ENCODE measurements at places on chromosomes 3 and 15. TPM values are rescaled to one million over a fixed set of nuclear protein-coding genes. Genes with fewer than 3 reads are reported as not detected.

Gene TNFAIP8L3
- polyA plus RNA-seq, result not detected

Gene TNNC1
- polyA plus RNA-seq, result 5.4 TPM

DNA sequence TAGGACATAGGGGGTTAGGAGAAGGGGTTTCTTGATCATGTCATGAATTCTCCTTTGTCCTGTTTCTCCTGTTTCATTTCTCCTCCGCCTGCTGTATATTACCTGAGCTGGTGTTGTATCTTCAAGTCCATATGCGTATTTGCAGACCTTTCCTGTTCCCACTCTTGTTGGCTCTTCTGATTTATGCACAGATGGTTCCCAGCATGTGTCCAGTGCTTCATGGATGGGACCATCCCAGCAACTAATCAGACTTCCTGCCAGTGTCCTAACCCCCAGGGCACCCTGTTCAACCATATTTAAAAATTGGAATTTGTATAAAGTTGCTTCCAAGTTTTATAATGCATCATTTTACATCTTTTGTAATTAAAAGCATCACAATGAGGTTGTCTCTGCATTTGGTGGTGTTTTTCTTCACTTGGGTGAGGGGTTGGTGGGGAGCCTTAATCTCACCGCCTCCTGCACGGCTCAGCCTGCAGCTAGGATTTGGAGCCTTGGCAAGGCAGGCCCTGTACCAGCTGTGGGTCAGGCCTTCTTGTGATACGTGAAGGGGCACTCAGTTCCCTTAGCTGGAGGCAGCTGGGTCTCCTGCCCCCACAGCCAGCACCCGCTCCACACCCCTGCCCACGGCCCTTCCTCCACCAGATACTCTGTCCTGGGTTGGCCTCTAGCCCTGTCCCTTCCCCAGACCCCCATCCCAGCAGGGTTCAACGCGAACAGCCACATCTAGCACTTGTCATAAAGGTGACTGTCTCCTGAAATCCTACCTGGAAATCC is 72.0 kb upstream of the BLM start:
- H3K27ac ChIP-seq, result no peak overlapping the region
- H3K36me3 ChIP-seq, result peaks cover 34% of the 10 kb centered on the region
- no peak for DNase-seq
- H3K27me3 ChIP-seq, result no peaks in the 10 kb centered on the region
- H3K4me3 ChIP-seq, result no peak overlapping the region
- H3K4me1 ChIP-seq, result peaks cover 8% of the 10 kb centered on the region

GRCh38 chr3:138329127-138329983 is at the start of gene NME9:
TSS of gene NME9 (minus strand) at chr3:138329851. CDS start at chr3:138329335, 516 bp downstream.
- no peak within 1 kb of the TSS for H3K27ac ChIP-seq
- H3K4me3 ChIP-seq, result peak within 1 kb of the TSS; percentile 64
- peak; percentile 84 for DNase-seq
- H3K36me3 ChIP-seq, result no peaks in the 10 kb centered on the region

DNA sequence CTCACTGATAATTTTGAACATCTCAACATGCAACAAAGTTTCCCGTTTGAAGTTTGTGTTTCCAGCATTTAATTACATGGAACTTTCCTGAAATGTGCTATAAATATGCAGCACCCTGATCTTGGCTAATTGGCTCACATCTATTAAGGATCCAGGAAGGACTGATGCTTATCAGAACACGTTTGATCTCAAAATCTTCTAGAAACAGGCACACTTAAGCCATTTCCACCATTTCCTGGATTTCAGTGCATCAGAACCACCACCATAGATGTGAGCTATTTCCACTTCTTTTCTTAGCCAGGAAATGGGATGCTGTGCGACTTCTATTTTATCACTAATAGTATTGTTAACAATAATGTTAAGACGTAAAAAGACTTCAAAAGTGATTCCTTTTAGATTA is 228.9 kb downstream of the FEZF2 start:
- no peak for DNase-seq
- no peaks in the 10 kb centered on the region for H3K36me3 ChIP-seq
- no peak overlapping the region for H3K4me3 ChIP-seq
- no peak overlapping the region for H3K27ac ChIP-seq
- no peaks in the 10 kb centered on the region for H3K27me3 ChIP-seq

DNA sequence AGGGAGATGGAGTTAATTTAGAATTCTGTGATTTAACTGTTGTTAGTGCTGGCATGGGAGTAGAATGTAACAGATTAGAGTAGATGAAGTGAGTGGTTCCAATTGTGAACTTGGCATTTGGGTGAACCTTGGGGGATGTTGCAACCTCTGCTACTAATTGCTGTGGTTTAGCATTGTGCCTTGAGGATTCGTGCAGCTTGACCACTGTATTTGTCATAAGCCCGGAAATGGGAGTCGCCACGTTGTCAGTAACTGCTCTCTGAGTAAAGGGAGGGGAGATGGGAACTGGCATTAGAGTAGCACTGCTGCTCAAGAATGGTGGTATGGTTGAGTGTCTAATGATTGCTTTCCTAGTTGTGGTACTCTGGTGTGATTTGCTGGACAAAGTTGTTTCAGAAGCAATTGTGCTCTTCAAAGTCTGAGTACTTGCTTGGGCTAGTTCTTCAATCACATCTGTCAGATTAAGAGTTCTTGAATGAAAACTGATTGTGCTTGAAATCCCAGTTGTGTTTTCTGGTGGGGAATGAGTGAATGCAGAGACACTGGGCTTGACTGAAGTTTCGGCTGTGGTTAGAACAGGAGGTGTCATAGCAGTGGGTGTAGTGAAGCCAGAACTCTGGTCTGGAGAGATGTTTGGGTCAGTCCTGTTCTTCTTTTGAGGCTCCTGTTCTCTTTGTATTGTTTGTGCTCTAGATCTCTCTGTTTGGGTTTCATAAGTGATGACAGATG is 15.4 kb downstream of the IGSF10 start:
- no peaks in the 10 kb centered on the region for H3K36me3 ChIP-seq
- H3K27me3 ChIP-seq, result no peaks in the 10 kb centered on the region
- no peak overlapping the region for H3K4me3 ChIP-seq
- no peaks in the 10 kb centered on the region for H3K4me1 ChIP-seq

- no peak within 1 kb of the TSS for H3K27ac ChIP-seq
- peak; percentile 87 for DNase-seq
- peak within 1 kb of the TSS; percentile 72 for H3K4me3 ChIP-seq
- peaks cover 30% of the 10 kb centered on the region for H3K4me1 ChIP-seq
These were observed at the start of gene ITPKA for GRCh38 chr15:41493205-41493901. TSS of gene ITPKA (plus strand) at chr15:41493874. CDS start at chr15:41493928, 54 bp downstream.

DNA sequence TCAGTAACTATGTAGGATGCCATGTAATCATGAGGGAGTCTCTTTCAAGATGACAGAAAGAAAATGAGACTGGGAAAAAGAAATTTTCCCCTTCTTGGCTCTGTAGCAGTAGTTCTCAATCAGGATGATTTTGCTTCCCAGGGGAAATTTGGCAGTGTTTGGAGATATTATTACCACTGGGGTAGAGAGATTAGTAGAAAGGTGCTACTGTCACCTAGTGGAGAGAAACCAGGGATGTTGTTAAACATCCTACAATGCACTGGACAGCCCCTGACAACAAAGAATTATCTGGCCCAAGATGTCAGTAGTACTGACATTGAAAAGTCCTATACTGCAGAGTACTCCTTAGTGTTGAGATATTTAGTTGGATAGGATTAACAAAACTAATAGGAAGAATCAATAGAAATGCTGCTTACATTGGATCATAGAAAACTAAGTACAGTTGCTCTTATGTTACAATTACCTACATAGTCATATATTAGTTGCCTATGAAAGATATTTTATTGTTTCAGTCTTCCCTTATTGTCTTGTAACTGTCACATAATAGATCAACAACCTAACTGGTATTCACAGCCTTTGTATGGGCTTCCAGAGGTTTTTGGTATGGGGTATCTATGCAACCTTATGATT is 433.3 kb downstream of the RAP2B start:
- H3K27ac ChIP-seq, result no peak overlapping the region
- H3K4me1 ChIP-seq, result no peaks in the 10 kb centered on the region
- H3K36me3 ChIP-seq, result no peaks in the 10 kb centered on the region
- DNase-seq, result peak; percentile 12
- no peaks in the 10 kb centered on the region for H3K27me3 ChIP-seq

Data from B cell (primary cell).